Lung microvascular endothelial cell (primary cell): ENCODE measurements at places on chromosomes 16 and 17. TPM values are rescaled to one million over a fixed set of nuclear protein-coding genes. Genes with fewer than 3 reads are reported as not detected.

MILR1 gene
- 0.60 and 0.65 TPM in 2 replicates for total RNA-seq

TBC1D3B gene
- total RNA-seq, result 0.44 and 0.99 TPM in 2 replicates

SMIM36 gene
- not detected in 2 replicates for total RNA-seq

PLD6 gene
- total RNA-seq, result 1.3 and 2.8 TPM in 2 replicates

C17orf67 gene
- 3.5 and 18.1 TPM in 2 replicates for total RNA-seq

SOX15 gene
- total RNA-seq, result not detected in 2 replicates

DNAAF8 gene
- 0.22 and 0.40 TPM in 2 replicates for total RNA-seq

MT1B gene
- total RNA-seq, result not detected in 2 replicates

CTRB2 gene
- total RNA-seq, result not detected in 2 replicates

BRIP1 gene
- 1.8 and 4.4 TPM in 2 replicates for total RNA-seq

DRC3 gene
- total RNA-seq, result 1.1 and 2.0 TPM in 2 replicates

OGFOD3 gene
- total RNA-seq, result 13.9 and 19.8 TPM in 2 replicates

EPX gene
- not detected in 2 replicates for total RNA-seq

RNF157 gene
- total RNA-seq, result 0.20 and 0.22 TPM in 2 replicates

ADGRG1 gene
- 1.4 and 17.4 TPM in 2 replicates for total RNA-seq

BRICD5 gene
- total RNA-seq, result 0.44 and 2.2 TPM in 2 replicates

SPATA22 gene
- 1.6 TPM in 1 of 2 replicates, not detected in the other for total RNA-seq

TMEM231 gene
- total RNA-seq, result 4.6 and 5.2 TPM in 2 replicates

CEP295NL gene
- 0.65 and 4.4 TPM in 2 replicates for total RNA-seq

SEPTIN12 gene
- total RNA-seq, result not detected in 2 replicates

SPAG5 gene
- total RNA-seq, result 6.2 and 12.4 TPM in 2 replicates

CD300A gene
- not detected in 2 replicates for total RNA-seq

TPSAB1 gene
- total RNA-seq, result not detected in 2 replicates

C16orf86 gene
- 2.6 and 2.8 TPM in 2 replicates for total RNA-seq

MYH13 gene
- not detected in 2 replicates for total RNA-seq

GLP2R gene
- total RNA-seq, result under 0.01 TPM in 1 of 2 replicates, not detected in the other

KRTAP1-1 gene
- not detected in 2 replicates for total RNA-seq

PPP1R27 gene
- not detected in 2 replicates for total RNA-seq

FBXO39 gene
- total RNA-seq, result 1.3 and 6.9 TPM in 2 replicates

BCL6B gene
- total RNA-seq, result 54.5 and 59.9 TPM in 2 replicates

QRICH2 gene
- 5.2 and 12.1 TPM in 2 replicates for total RNA-seq
